ENCODE measurements at places on chromosomes 11 and 22.

DNA sequence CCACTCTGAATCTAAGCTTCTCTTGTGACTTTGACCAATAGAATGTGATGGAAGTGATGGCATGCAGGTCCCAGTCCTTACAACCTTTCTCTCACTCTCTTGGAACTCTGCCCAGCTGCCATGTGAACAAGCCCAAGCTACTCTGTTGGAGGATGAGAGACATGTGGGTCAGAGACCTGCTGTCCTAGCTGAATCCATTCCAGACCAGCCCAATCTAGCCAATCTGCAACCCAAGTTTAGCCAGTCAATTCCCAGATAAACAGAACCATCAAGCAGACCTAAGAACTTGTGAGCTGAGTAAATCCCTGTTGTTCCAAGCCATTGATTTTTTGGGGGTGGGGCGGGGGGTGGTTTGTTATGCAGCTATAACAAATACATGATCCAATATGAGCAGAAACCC is 69.2 kb upstream of the GRK3 start:
- no peak for DNase-seq

GRCh38 chr11:9103542-9104276 is 12.3 kb upstream of the SCUBE2 start:
- no peak for DNase-seq

- DNase-seq = no peak
Observed at GRCh38 chr11:12785901-12786300, 111.7 kb downstream of the TEAD1 start.

- DNase-seq = no peak
Observed at GRCh38 chr22:36257308-36257707, 4.4 kb downstream of the APOL1 start.

DNA sequence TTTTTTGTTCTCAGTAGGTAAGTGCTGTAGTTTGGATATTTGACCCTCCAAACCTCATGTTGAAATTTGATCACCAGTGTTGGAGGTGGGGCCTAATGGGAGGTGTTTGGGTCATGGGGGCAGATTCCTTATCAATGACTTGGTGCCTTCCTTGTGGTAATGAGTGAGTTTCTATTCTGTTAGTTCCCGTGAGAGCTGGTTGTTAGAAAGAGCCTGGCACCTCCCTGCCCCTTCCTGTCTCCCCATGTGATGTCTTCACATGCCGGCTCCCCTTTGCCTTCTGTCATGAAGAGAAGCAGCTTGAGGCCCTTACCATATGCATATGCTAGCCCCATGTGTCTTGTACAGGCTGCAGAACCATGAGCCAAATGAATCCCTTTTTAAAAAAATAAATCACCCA is 138.3 kb downstream of the TMEM135 start:
- DNase-seq = no peak

DNA sequence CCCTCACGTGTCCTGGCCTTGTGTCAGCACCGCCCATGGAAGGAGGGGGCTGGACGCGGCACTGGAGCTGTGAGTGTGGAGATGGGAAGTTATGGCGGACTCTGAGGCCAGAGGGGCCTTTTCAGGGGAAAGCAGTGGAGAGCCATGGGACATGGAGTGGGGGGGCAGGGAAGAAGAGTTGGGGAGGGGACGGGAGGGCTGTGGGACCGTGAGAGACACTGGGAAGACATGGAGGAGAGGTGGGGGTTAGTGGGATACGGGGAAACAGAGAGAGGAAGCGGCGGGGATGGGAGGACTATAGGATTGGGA is 58.2 kb downstream of the FBXO7 start:
- DNase-seq = no peak

DNA sequence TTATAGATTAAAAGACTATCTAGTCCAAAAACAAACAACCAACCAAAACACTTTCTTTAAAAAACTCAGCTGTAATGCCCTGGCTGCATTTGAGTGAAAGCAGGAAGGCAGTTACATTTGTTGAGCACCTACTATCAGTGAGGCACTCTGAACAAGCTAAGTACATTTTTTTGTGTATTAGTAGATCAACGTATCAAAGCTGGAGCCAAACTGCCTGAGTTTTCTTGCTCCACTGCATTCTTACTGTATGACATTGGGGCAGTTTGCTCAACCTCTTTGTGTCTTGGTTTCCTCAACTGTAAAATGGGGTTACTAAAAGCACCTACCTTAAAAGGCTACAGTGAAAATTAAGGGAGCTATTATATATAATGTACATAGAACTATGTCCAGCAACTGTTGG is 22.0 kb downstream of the COA4 start:
- peak; percentile 22 for DNase-seq

GRCh38 chr11:773830-774229 is 3.5 kb downstream of the GATD1 start:
- DNase-seq = no peak

- DNase-seq = no peak
Observed at GRCh38 chr22:32714458-32715430, 86.8 kb upstream of the TIMP3 start.

- no peak for DNase-seq
Observed at GRCh38 chr11:118079491-118079890, 2.6 kb downstream of the TMPRSS4 start.

- no peak for DNase-seq
Observed at GRCh38 chr11:74634537-74634936, 42.2 kb downstream of the POLD3 start.

GRCh38 chr22:46171940-46172339 is 21.6 kb downstream of the PPARA start:
- peak; percentile 48 for DNase-seq

- DNase-seq = no peak
Observed at GRCh38 chr11:132855516-132855915, 676.8 kb downstream of the OPCML start.

GRCh38 chr11:130068986-130069658 is 572 bp upstream of the APLP2 start:
- DNase-seq = peak; percentile 77

- DNase-seq = no peak
Observed at GRCh38 chr11:61512435-61512834, 3.9 kb downstream of the LRRC10B start.

- no peak for DNase-seq
Observed at GRCh38 chr11:88594274-88594950, 256.9 kb upstream of the CTSC start.

DNA sequence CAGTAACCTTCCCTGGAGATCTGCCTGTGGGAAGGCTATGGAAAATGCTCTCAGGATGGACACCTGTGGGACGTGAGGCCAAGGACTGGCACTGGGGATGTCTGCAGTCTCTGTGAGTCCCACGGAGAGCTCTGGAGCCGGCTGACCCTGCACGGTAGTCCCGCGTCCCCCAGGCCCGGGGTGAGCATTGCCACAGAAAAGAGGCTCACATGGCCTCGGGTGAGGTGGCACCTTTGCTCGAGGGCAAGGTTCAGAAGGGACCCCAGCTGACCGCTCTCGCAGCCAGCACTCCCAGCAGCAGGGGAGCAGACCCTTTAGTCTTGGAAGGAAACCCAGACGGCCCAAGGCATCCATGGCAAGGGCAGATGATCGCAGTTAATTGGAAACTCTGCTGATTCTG is 9.0 kb downstream of the RTL6 start:
- no peak for DNase-seq

DNA sequence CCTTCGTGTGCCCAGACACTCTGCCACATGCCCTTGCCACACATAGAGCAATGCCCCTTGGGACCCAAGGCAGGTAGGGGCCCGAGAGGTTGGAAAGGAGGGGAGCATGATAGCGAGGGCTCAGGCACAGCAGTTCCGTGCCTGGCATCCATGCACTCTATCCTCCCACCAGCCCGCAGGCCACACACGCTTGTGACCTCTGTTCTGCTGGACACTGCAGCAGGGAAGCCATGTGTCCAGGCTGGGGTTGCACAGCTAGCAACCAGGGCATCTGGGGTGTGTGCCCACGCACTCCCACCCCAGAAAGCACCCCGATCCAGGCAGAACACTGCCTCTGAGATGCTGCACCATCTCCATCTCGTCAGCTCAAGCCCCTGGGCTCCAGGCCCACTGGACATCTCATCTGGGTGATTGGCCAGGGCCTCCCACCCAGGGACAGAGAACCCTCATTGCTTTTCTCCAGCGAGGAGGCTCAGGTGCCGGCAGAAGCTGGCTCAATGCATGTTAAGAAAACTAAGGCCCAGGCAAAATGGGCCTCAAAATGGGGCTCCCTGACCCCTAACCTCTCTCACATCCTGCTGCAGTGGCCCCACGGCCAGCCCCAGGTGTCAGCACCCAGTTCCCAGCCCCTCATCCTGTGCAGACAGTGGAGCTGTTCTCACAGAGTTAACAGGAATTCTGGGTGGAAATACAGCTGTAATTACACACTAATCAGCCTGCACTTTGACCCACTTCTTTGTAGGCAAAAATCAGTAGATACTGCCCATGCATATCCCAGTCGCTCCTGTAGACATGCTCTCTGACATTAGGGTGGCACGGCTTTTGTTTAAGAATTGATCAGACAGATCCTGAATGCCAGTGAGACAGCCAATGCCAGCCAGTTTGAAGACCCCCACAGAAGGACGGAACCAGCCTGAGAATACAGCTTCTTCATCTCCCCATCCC is 173.9 kb upstream of the B3GAT1 start:
- no peak for DNase-seq

GRCh38 chr22:19018256-19018655 is 82.2 kb upstream of the PRODH start:
- no peak for DNase-seq

DNA sequence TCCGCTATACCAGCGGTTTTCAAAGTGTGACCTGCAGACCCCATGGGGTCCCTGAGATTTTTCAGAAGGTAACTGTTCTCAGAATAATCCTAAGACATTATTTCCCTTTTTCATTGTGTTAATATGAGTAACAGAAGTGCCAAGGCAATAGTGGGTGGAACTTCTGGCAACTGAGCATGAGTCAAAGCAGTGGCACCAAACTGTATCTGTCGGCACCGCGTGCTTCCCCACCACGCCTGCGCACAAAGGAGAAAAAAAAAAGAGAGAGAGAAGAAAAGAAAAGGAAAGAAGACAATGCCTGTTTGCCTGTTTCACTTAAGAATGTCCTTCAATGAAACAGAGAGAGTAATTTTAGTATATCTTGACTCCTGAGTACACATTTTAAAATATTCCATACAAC is 679.9 kb downstream of the OPCML start:
- no peak for DNase-seq

DNA sequence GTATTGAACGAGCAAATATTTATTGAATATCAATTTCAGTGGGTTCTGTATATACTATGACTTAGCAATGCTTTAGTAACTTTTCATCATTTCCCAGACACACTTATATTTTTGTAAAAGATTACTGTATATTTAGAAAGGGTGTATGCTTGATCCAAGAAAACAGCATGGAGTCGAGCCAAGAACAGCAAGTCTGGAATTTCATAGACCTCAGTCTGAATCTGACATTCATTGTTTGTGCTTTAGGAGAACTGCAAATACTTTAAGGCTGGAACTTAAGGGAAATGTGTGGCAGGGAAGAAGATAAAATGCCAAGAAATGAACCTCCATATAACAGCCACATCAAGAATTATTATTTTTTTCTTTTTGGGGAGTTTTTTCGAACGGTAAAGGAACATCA is 1156.8 kb downstream of the LRRC4C start:
- no peak for DNase-seq

- no peak for DNase-seq
Observed at GRCh38 chr22:25876871-25877270, 134.9 kb downstream of the MYO18B start.

GRCh38 chr11:88115828-88116755 is 59.2 kb downstream of the RAB38 start:
- DNase-seq = no peak

- no peak for DNase-seq
Observed at GRCh38 chr22:17964643-17965042, 59.7 kb downstream of the MICAL3 start.

- DNase-seq = no peak
Observed at GRCh38 chr11:19746086-19746485, 33.4 kb downstream of the NAV2 start.

DNA sequence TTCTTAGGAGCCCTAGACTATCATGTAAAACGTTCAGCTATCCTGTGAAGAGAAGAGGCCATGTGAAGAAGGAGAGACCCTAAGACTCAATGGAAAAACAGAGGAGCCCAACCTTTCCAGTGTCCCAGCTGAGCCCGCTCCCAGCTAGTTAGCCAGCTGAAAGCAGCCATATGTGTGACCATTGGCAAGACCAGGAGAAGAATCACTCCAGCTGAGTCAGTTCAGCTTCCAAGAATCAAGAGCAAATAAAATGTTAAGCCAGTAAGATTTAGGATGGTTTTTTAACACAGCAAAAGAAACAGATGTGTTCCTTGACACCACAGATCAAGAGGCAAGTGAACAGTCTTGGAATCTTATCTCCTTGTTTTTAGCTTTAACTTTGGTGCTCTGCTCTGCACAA is 108.0 kb downstream of the CCDC81 start:
- DNase-seq = no peak

All from GM04503 (cell line).